ENCODE measurements at places on chromosomes 7 and 10.

DNA sequence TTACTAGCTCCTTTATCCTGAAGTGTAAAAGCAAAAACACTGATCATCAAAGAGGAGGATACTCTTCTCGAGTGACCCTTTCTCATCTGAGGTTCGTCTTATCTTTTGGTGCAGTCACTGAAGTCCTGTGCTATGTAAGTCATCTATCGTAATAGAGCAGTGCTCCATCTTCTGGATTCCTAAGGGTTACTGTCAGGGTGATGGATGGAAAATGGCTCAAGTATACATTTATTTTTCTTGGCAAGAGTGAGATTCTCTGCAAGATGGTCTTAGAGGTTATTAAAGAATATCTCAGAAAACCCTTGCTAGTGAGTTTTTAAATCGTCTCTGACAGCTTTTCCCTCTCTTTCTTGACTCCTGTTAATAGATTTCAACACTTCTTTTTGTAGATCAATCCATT is 12.4 kb downstream of the PRKG1 start:
- no peak for DNase-seq

- DNase-seq = no peak
Observed at GRCh38 chr10:24843256-24843655, 109.2 kb downstream of the PRTFDC1 start.

DNA sequence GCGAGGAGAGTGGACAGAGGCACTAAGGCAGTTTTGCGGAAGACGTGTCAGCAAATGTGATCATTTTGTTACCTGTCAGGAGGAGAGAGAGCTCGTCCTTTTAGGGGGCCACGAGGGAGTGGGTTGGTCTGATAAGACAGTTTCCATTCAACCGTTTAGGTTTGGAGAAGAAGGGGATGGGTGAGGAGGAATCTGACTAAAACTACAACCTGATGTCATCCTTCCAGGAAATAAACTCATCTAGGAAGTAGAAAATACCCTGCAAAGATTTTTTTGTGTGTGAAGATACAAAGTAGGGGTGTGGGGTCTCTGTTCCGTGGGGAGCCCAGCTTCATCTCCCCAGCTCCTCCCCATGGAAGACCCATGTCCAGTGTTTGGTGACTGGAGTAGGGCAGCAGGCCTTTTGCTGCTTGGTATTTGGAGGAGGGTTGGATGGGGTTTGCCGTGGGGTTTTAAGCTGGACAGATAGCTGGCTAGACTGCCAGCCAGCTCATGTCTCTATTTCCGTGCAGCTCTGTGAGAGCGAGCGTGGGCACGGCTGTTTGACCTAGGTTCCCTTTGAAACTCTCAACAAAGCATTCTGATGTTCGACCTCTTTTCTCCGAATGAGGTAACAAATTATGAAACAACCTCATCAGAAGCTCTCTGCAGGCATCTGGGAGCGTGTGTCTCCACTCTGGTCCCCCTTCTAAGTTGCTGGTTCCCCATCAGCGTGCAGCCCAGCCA is 136.0 kb upstream of the TCF7L2 start:
- DNase-seq = no peak

GRCh38 chr10:132974886-132975830 is 32.8 kb upstream of the CFAP46 start:
- DNase-seq = no peak

- DNase-seq = no peak
Observed at GRCh38 chr10:6476989-6477388, 103.1 kb downstream of the PRKCQ start.

DNA sequence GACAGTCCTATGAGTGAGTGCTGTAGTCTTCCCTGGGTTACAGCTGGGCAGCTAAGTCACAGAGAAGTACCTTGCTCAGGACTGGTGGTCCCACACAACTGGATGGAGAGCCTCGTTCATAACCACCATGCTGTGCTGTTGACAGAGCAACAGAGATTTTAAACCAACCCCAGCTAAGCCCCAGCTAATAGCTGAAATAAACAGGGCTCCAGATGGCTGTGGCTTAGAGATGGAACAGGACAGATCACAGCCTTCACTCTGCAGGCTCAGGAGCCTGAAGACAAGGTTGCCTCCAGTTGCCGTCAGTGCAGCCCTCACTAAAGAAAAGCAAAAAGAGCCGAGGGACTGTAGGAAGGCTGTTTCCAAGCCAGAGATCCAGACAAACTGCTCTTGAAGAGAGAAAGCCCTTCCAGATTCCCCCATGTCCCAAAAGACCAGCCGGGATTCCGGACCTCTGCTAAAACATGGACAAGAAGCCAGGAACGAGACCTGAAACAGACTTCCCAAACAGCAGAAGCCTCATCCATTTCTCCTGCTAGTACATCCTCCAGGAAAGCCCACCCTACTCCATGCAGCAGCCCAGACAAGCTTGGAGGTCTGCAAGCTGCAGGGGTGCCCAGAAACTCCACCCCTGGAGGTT is 4.2 kb downstream of the HTRA1 start:
- DNase-seq = no peak

GRCh38 chr10:11468126-11468742 is 143.2 kb downstream of the USP6NL start:
- DNase-seq = no peak

DNA sequence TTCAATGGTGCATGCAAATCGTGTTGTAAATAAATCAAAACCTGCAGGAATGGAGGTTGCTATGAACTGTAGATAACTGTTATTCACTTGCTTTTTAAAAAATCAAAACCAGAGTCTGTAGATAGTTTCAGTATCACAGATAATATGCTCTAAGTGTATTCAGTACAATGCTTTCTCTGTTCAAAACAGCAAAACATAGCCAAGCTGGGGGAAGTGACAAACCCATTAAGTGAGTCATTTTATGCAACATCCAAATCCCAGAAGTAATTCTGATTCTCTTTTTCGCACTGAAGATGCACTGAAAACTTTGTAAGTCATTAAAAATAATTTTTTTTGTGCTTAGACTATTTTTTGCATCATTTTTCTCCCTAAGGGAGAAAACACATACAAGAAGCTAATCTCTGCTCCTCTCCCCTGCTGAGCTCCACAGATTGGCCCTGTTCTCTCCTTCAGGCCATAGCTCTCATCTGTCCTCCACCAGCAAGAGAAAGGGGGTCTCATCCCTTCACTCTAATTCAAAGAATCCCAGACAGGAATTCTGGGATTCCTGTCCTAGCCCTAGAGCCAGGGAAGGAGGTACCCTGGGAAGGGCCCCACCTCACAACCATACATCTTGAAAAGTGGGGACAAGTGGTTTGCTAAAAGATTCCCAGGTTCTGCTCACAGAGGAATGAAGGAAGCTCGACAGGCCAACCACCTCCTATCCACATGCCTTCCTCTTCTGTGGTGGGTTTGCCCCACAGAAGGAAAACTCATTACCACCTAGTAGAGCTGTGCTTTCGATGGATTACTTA is 4.9 kb downstream of the PRTFDC1 start:
- DNase-seq = no peak

DNA sequence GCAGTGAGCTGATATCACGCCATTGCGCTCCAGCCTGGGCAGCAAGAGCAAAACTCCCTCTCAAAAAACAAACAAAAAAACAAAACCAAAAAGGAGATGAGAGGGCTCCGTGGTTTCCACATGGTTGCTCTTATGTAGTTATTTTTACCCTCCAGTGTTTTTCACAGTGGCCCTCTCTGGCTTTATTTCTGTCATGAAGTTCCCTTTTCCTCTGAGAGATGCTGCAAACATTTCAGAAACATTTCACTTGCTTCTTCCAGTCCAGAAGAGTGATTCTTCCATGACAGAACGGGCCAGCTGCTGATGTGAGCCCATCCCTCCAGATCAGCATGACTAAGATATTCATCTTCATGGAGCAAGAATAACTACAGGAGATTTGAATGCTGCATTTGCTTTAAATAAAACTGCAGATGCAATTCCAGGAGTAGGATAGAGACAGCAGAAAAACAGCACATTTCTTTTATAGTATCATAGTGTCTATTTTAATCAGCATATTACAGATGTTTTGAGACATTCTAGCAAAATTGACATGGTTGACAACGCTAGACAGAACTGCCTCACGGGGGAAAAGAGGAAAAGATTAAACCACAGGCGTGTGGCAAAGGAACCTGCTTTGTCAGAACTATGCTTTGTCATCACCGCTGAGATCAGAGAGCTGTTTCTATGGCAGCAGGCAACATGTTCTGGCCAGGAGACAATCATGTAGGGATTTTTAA is 40.3 kb downstream of the NRCAM start:
- DNase-seq = no peak

DNA sequence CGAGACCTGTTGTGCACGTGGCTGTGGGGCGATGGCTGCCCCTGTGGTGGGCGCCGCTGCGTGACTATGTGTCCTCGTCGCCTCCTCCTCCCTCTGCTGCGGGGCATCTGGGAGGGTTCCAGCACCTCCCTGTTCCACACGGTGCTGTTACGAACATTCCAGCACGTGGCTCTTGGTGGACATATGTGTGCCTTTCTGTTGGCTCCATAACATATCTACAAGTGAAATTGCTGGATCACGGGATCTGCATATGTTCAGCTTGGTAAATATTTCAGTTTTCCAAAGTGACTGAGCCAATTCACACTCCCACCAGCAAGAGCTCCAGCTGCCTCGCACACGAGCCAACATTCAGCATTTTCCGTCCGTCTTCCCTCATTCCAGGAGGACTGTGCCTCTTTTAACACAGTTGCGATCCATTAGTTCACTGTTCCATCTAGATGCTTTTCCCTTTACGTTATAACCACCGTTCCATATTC is 25.1 kb downstream of the SNX8 start:
- no peak for DNase-seq

DNA sequence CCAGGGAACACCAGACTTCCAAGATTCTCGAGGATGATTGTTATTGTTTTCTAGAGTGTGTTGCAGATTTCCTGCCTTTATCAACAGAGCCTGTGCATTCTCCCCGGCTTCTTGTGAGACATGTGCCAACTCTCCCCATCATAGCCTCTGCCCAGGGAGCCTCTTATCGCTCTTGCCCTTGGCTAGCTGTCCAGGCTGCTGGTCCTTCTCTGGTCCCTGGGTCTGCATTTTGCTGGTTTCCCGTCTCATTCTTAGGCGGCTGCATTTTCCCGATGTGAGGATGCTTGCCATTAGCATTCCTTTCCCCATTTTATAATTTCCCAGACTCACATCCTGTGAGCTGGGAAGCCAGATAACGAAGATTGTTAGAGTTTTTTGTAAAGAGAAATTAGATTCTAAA is 15.2 kb downstream of the SLC13A4 start:
- no peak for DNase-seq

- DNase-seq = no peak
Observed at GRCh38 chr10:10644008-10644646, 373.5 kb upstream of the CELF2 start.

- no peak for DNase-seq
Observed at GRCh38 chr7:142139597-142140400, 28.3 kb downstream of the MGAM2 start.

- no peak for DNase-seq
Observed at GRCh38 chr7:86991093-86991769, 68.2 kb downstream of the ELAPOR2 start.

GRCh38 chr7:127949769-127950222 is 81.4 kb downstream of the LRRC4 start:
- no peak for DNase-seq

DNA sequence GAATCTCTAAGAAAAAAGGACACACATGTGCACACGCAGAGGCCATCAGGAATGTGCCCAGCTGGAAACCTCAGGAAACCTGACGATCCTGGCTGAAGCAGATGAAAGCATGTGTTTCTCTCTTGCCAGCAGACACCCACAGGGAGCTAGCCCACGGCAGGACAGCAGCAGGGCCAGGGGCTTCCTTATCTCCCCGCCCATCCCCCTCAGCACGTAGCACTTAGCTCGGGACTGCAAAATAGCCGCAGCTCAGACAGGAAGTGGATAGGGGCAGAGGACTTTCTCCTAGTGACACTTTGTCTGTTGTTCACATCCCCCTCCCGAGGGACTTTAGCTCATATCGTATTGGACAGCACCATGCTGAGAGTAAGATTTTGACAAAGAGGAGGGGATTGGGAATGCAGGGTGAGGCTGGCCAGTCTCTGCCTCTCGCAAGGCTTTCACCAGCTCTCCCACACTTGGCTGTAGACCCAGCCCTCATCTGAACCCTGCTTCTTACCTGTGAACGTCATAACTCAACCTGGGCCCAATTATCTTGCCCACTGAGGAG is 63.8 kb downstream of the MKI67 start:
- no peak for DNase-seq

GRCh38 chr7:150371131-150371995 is 2.7 kb downstream of the REPIN1 start:
- DNase-seq = no peak

- DNase-seq = no peak
Observed at GRCh38 chr10:32317795-32318357, 29.1 kb downstream of the EPC1 start.

GRCh38 chr10:88672041-88672440 is 7.8 kb downstream of the LIPF start:
- DNase-seq = no peak

DNA sequence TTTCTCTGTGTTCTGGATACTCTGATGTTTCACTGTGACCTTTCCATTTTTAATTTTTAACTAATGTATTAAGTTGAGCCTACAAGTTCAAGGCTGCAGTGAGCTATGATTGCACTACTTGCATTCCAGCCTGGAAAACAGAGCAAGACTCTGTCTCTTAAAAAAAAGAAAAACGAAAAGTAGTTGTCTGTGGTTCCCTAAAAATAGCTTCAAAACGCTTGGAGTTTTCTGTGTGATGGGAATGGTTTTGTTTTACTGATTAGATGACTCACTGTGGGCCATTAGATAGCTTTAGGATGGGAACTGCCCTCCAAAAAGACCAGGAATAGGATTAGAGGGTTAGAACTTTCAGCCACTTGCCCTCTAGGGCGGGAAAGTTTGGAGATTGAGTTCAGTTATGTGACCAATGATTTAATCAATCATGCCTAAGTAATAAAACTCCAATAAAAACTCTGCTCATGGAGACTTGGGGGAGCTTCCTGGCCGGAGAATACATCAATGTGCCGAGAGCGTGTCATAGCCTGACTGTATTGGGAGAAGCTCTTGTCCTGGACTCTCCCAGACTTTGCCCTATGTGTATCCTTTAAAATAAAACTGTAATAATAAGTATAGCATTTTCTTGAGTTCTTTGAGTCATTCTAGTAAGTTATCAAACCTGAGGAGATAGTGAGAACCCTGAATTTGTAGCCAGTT is 147.1 kb downstream of the LYZL1 start:
- DNase-seq = no peak

DNA sequence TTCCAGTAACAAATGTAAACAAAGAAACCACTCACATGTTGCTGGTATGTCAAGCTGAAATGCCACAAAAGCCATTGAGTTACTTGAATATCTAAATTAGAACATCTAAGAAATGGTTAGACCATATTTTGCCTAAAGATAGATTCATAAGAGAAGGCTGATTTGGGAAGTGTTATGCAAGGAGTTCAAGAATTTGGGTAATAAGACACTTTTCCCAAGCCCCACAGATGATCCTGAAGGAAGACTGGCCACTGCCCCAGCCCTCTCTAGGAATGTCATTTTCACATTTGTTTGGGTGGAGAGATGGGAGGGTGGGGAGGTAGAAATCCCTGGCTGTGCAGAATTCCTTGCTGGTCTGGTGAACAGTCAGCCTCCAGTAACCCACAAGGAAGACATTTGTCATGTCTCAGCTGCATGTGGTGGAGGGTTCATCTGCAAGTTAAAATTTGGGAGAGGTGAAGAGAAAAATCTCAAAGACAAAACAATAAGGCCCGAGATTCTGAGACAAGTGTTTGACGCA is 427.2 kb upstream of the KLF6 start:
- no peak for DNase-seq

Measured in stimulated activated CD4-positive, alpha-beta T cell treated with anti-CD3 and anti-CD28 coated beads, TNF-alpha, amount 100 ng/mL, for 24 hours (primary cell).